ENCODE measurements at places on chromosomes 6 and 20.

- DNase-seq, result peak; percentile 82
- no peak overlapping the region for H3K27ac ChIP-seq
- peaks cover 12% of the 10 kb centered on the region for H3K27me3 ChIP-seq
- no peak overlapping the region for H3K4me3 ChIP-seq
- H3K36me3 ChIP-seq, result peaks cover 6% of the 10 kb centered on the region
Observed at GRCh38 chr6:3061501-3061941, 6.8 kb upstream of the RIPK1 start.

DNA sequence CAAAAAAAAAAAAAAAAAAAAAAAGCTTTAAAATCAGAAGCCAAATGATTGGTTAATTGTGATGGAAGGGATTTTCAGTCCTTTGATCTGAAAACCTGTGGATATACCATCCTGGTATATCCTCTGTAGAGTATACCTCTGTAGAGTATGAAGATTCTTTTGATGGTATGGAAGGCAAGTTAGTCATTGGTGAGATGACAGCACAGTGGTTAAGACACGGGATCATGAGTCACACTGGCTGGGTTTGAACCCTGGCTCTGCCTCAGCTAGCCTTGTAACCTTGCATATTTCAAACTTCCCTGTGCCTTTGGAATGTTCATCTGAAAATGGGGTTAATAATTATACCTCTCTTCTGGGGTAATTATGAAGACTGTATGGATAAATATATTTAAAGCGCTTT, 179.3 kb downstream of the CARMIL1 start:
- peaks cover 6% of the 10 kb centered on the region for H3K36me3 ChIP-seq
- DNase-seq, result peak; percentile 65
- H3K4me3 ChIP-seq, result no peak overlapping the region
- no peaks in the 10 kb centered on the region for H3K4me1 ChIP-seq

DNA sequence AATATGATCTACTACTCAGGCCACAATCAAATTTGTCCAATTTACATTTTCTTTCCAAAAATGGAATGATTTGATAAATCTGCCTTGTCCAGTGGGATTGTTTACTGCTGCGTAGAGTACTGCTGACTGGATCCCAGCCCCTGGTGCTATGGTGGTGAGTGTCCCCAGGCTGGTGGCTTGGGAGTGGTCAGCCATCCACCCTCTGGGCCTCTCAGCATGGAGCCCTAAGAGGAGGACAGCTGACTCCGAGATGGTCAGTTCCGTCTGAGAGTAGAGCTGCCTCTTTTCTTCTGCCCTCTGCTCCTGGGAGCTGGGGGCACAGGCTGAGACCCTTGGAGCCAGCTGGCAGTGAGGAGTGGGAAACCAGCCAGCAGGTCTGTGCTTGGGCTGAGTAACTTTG, 22.7 kb downstream of the PRDM13 start:
- H3K27ac ChIP-seq, result no peak overlapping the region
- no peak for DNase-seq
- no peaks in the 10 kb centered on the region for H3K4me1 ChIP-seq
- peaks cover 41% of the 10 kb centered on the region for H3K27me3 ChIP-seq
- no peak overlapping the region for H3K4me3 ChIP-seq

- no peaks in the 10 kb centered on the region for H3K27me3 ChIP-seq
- peaks cover 13% of the 10 kb centered on the region for H3K36me3 ChIP-seq
- H3K4me1 ChIP-seq, result peaks cover 14% of the 10 kb centered on the region
- peak overlapping the region; percentile 93 for H3K4me3 ChIP-seq
Observed at GRCh38 chr6:28864326-28864923, 59.4 kb downstream of the TRIM27 start.

DNA sequence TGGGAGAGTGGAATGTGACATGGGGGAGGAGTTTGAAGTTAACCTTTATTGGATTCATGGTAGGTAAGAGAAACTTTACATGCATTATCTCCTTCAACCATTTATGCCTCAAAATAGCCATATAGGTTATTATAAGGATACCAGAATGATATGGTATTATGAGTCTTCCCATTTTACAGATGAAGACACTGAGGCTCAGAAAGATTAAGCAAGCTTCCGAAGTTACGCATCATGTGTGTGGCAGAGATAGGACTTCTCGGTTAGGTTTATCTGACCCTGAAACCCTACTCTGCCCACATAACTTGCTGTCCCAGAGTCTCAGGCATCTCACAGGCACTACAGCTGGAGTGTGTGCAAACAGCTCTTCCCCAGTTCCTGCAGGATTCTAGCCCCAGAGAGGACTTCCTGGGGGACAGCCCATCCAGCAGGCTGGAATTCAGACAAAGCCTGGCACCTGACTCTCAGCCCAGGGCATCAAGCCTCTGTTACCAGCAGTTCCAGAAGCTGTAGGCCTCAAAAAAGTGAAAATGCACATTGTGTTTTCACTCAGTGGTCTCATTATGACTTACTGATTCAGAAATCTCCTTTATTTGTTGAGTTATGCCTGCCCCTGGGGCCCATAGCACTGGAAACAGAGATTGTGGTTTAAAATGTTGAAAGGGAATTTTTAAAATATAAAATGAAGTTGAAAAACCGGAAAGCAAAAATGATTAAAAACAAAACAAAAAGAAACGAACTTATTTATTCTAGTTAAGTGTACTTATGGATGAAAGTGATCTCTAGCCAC, 512.8 kb upstream of the CHD6 start:
- H3K36me3 ChIP-seq, result no peaks in the 10 kb centered on the region
- no peak for DNase-seq
- no peaks in the 10 kb centered on the region for H3K27me3 ChIP-seq
- no peak overlapping the region for H3K4me3 ChIP-seq
- H3K27ac ChIP-seq, result no peak overlapping the region

GRCh38 chr6:125598422-125598821, 151.0 kb upstream of the HEY2 start:
- H3K36me3 ChIP-seq, result no peaks in the 10 kb centered on the region
- no peak overlapping the region for H3K27ac ChIP-seq
- H3K4me3 ChIP-seq, result no peak overlapping the region
- peak; percentile 89 for DNase-seq
- H3K27me3 ChIP-seq, result peaks cover 44% of the 10 kb centered on the region
